Left kidney (tissue), 8 donors: ENCODE measurements at places on chromosomes 12 and 14.

- DNase-seq: no peak
Observed at GRCh38 chr12:117046011-117046369, 53.2 kb downstream of the TESC start.

DNA sequence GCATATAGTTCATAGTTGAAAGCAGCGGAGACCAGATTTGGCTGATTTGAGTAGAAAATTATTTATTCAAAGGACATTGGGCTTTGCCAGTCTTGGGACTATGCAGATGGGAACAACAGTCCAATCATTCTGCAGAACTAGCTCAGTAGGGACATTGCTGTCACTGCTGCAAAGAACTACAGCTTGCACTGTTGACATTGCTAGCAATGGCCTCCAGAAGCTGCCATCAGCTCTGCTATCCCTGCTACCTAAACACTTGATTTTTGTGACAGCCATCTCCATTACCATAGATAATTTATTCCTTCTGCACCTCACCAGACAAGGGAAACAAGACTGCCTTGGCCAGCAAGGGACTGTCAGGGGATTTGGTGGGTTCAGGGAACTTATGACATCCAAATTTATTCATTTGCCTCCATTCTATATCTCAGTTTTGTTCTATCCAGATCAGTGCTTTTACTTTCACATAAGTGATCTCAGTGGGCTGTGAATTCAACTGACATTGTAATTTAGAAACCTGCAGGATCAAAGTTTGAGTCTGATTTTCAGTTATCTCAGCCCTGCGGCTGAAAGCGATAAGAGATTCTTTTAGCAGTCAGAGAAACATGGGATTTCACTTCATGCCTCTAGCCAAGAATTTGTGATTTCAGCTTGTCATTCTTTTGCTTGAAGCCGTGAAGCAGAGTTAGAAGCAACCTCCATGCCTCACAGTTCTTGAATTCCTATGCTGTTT lies 136.7 kb upstream of the FBXO33 start:
- no peak for DNase-seq

DNA sequence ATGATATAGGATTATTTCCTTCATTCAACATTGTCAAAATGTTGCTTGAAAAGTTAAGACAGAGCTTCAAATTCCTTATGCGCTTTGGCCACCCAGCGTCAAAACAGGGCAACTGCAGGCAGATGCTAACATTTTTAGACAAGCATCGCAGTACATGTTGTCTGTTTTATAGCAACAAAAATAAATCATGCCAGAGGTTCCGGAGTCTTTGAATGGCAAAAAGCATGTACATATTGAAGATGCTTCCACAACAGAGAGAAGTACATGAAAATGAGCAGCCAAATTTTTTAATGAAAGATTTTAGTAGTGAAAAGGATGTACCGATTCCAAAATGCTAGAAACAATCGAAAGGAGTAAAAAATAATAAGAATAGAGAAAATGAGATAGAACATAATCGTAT lies 49.8 kb upstream of the USP15 start:
- no peak for DNase-seq

GRCh38 chr12:1830401-1830845 lies 10.1 kb downstream of the LRTM2 start:
- DNase-seq: no peak

DNA sequence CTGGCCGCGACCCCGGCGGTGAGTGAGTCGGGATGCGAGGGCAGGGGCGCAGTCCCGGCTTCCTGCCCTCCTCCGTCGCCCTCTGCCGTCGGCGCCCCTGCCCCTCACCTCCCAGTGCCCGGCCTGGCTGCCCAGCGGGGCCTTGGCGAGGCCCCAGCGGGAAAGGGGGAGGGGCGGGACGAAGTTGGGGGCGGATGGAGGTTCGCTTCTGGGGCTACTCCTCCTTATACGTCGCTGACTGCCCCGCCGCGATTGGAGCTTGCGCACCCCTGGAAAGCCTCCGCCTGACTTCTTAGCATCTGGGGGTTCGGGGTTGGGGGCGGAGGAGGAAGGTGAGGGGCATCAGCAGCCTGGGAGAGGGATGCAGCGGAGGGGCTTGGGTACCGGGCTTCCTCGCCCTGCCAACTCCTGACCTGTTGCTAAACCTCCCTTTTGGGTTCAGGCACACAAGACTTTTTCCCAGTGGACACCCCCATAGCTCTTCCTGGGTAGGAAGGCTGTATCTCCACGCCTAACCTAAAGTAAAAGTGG lies 406 bp downstream of the TMEM263 start:
- peak; percentile 68 for DNase-seq

DNA sequence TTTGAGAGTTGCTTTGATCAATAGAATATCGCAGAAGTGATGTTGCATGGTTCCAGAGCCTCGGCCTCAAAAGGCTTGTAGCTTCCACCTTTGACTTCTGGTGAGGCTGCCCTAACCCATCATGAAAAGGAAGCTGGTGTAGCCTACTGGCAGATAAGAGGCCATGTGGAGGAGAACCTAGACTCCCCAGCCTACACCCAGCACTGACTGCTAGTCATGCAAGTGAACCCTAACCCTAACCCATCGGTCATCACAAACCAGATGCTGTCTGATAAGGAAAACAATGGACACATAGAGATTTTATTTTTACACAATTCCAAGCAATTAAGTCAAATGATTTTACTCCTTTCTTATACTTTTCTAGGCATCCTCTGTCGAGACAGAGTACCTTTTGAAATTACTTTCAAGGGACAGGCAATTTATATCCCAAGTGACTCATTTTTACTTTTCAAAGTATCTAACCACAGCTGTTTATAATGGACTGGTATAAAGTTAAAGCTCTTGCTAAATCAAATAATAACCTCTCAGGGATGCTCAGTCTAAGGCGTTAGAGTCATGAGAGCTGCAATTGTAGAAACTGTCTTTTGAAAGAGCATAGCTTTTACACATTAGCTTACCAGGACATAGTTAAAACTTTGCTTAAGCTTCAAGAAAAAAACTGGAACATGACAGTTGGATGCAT lies 17.6 kb downstream of the PTPRB start:
- DNase-seq: no peak

DNA sequence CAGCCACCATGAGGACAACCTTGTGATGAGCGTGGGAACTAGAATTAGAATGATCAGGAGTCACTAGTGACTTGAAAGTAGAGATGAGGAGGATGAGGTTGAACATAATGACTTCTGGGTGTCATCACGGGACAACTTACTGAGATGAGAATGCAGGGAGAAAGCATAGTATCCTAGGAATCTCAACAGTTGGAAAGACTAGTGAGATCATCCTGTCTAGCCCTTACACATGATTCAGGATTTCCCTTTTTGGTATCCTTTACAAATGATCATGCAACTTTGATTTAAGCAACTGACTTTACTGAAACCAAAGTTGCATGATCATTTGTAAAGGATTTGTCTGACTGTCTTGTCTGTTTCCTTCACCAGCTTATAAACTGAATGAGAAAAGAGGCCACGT lies 51.8 kb upstream of the HIF1A start:
- no peak for DNase-seq

- DNase-seq: no peak
Observed at GRCh38 chr12:38374751-38375150, 58.2 kb downstream of the ALG10B start.

DNA sequence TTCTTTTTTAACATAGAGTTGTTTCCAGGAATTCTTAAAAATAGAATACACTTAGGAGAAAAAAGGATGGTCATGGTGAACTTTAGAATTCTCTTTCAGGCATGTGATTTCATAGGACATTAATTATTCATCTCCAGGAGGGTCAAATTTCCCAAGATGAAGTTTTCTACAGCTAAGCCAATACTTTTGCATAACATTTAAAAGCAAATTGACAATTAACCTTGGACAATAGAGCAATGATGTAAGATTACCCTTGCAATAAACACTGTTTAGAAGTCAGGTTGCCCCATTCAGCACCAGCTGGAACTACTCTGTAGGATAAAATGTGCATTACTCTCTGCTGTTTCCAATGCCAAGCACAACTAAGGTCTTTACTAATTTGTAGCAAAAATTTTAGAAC lies 49.5 kb downstream of the SIX1 start:
- DNase-seq: no peak

GRCh38 chr12:82522762-82523161 lies 163.9 kb upstream of the TMTC2 start:
- no peak for DNase-seq

GRCh38 chr14:73613046-73613383 lies 698 bp downstream of the ACOT6 start:
- no peak for DNase-seq

- DNase-seq: no peak
Observed at GRCh38 chr12:28328967-28329366, 138.7 kb downstream of the CCDC91 start.

DNA sequence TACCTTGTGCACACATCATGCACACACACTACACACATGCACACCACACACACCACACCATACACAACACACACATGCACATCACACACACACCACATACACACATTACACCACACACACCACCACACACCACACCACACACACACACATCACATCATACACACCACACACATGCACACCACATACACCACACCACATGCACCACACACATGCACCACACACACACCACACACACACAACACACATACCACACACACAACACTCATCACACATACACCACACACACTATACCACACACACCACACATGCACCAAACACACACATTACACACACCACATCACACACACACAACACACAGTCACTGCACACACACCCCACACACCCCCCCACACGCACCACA lies 38.1 kb downstream of the SDR9C7 start:
- DNase-seq: no peak

DNA sequence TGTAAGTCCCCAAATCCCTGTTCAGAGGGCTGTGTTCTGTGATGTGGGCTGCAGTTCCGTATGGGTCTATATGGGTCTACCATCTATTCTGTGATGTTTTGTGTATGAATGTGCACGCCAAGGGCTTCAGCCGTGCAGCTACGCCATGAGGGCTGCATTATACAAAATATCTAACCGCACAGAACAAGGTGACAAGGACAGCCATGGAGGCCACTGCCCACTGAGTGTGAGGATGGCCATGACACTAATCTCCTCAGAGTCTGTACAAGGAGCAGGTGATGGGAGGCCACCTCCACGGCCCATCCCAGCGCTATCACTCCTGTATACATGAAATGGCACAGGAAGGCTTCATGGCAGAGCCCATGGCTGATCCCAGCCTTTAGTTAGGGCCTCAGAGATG lies 102.0 kb downstream of the DICER1 start:
- DNase-seq: no peak

GRCh38 chr14:99606359-99606758 lies 2.4 kb upstream of the CCDC85C start:
- no peak for DNase-seq

DNA sequence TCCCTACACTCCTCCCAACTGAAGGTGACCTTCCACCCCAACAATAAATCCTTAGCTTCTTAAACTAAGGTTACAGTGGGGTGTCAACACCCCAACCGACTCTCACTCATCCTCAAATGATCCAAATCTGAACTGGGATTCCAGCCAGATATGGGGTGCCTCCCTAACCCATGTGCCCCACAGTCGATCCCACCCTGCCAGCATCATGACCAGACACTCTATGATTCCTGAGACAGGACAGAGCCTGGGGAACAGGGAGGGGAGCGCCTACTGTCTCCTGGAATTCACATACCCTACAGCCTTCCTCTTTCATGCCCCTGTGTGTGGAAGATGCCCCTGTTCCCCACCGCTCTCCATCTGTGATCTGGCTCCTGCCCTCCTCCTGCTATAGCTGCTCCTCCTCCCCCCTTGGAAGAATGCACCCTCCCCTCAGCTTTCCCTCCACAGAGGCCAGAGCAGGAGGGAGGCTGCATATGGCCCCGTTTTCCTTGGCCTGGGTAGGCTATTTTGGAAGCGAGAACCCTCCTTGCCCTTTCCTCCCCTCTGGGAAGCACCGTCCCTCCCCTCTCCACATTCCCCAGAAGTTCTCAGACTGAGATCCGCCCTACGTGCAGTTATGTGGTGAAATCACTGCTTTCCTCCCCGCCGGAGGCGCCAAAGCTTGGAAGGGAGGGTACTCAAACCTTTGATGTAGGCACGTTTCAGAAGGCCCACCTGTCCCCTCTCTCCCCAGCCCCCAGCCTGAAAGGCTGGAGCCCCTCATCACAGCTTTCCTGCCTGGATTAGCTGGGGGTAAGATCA lies 48.0 kb downstream of the SMUG1 start:
- DNase-seq: peak; percentile 80

- DNase-seq: no peak
Observed at GRCh38 chr14:104585966-104586697, 6.6 kb downstream of the C14orf180 start.

- no peak for DNase-seq
Observed at GRCh38 chr12:68479896-68480291, 130.8 kb upstream of the RAP1B start.

- DNase-seq: no peak
Observed at GRCh38 chr12:21906919-21907493, 34.2 kb downstream of the ABCC9 start.

GRCh38 chr12:59041241-59042121 lies 121.2 kb upstream of the LRIG3 start:
- DNase-seq: no peak

DNA sequence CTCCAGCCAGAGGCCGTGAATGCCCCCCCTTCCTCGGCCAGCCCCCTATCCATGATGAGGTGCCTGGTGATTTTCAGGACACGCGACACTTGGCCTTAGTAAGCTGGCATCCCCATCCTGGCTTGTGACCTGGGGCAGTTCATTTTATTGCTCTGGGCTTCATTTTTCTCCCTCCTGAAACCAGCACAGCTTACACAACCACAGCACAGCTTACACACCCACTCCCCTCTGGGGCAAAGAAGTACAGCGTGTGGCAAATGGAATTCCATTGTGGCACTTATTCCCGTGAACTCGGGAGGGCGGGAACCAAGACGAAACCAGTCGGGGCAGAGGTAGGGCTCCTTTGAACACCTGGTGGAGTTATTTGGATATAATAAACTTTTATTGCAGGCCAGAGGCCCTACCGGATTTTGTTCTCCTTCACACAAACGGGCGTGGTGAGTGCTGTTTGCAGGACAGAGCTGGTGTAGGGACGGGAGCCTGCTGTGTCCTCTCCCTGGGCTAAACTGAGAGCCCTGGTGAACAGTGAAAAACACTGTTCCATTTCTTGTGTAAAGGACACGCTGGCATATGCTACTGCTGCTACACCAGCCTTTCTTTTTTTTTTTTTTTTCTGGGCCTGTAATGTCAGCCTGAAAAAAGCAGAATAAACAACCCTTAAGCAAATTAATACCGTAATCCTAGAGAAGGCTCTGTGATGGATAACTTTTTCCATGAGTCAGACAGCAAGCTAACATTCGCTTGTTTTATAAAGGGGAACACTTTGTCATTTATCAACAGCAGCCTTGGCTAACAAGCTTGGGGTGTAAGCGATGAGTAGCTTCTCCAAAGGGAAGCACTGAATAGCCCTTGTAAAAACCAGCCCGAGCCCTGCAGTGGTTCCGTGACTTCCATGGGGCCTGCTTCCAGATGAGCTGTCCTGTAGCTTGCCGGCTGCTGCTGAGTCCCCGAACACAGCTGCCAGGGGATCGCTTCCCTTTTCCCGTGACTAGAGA lies 29.3 kb downstream of the CD9 start:
- DNase-seq: no peak
